ENCODE measurements at places on chromosomes 13 and 19.

- DNase-seq: no peak
These were observed 98.3 kb upstream of the UQCRFS1 start for GRCh38 chr19:29311191-29311790.

DNA sequence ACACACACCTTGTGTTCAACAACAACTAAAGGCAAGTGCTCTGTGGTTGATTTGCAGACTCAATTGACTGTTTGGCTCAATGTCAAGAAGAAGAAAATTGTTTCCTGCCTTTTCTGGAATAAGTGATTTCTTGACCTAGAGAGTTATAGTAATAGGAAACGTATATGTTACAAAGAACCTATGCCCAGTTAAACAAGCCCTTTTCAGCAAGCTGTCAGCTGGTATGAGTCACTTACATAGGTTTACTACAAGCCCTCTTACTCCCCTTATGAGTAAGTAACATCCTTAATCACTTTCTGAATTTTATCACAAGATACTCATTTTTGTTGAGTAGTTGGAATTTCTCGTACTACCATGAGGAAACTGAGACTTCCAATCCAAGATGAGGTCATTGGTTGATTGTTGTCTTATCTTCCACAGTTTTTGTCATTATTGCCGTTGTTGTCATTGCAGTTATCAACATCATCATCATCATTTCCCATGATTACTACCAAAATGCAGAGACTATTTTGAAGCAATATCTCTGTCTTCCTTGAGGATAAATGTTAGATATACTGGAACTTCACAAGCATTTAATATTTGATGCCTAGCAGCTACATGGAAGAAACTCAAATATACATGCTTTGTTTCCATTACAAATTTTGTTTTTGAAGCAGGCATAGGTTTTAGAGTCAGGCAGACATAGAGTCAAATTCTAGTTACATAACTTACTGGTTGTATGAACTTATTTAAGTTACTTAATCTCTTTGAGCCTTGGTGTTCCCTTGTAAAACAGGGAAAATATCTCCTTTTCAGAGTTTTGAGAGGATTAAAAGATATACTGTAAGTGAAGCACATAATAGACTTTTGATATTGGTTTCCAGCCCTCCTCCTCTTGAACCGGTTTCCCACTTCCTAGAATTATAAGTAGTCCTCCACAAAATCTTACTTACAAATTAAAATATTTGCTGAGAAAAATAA is 106.0 kb downstream of the RAP2A start:
- peak; percentile 60 for DNase-seq

DNA sequence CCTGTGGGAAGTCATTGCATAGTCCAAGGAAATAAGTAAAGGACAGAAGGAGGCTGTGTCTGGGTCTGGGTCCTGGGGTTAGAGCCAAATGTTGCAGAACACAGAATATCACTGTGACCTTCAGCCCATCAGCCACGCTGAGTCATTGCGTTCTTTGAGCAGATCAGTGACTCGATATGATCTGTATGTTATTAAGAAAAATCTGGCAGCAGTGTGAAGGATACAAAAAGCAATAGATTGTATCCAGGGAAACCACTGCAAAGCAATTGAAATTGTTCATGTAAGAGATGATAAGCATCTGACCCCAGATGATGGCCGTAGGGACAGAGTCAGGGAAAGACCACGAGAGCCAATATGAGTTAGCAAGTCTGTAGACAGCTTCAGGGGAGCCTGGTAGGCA is 1575.1 kb upstream of the SLC10A2 start:
- peak; percentile 75 for DNase-seq

DNA sequence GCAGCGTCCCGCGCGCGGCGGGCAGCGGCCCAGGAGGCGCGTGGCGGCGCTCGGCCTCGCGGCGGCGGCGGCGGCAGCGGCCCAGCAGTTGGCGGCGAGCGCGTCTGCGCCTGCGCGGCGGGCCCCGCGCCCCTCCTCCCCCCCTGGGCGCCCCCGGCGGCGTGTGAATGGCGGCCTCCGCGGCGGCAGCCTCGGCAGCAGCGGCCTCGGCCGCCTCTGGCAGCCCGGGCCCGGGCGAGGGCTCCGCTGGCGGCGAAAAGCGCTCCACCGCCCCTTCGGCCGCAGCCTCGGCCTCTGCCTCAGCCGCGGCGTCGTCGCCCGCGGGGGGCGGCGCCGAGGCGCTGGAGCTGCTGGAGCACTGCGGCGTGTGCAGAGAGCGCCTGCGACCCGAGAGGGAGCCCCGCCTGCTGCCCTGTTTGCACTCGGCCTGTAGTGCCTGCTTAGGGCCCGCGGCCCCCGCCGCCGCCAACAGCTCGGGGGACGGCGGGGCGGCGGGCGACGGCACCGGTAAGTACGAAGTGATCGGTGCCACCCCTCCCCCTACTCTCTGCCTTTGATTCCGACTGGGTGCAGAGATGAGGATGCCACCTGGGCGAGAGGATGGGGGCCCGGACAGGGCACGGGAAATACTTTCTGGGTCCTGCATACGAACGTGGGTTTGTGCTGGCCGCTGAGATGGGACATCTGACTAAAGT is 874 bp downstream of the TRIM28 start:
- peak; percentile 55 for DNase-seq

- peak; percentile 34 for DNase-seq
These were observed 42.2 kb upstream of the TSC22D1 start for GRCh38 chr13:44618326-44618725.

DNA sequence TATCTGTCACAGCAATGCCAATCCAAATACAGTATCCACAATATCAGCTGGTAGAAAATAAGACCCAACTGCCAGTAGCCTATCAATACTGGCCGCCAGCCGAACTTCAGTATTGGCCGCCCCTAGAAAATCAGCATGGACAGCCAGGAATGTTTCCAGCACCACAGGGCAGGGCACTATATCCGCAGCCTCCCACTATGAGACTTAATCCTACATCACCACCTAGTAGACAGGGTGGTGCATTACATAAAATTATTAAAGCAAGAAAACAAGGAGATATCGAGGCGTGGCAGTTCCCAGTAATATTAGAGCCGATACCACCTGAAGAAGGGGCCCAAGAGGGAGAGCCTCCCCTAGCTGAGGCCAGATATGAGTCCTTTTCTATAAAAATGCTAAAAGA is 111.3 kb downstream of the ZNF486 start:
- peak; percentile 52 for DNase-seq

DNA sequence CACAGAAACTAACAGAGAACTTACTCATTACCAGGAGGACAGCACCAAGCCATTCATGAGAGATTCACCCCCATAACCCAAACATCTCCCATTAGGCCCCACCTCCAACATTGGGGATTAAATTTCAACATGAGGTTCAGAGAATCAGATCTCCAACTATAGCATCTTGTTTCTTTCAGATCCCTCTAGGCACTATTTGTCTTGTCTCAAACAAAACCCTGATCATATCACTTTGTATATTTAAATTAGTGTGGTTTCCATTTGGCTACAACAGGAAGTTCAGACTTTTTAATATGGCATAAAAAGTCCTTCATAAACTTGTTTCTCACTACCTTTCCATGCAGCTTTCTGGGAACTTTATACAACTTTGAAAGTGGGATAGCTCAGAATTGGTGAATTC is 699.0 kb upstream of the MIR17HG start:
- no peak for DNase-seq

DNA sequence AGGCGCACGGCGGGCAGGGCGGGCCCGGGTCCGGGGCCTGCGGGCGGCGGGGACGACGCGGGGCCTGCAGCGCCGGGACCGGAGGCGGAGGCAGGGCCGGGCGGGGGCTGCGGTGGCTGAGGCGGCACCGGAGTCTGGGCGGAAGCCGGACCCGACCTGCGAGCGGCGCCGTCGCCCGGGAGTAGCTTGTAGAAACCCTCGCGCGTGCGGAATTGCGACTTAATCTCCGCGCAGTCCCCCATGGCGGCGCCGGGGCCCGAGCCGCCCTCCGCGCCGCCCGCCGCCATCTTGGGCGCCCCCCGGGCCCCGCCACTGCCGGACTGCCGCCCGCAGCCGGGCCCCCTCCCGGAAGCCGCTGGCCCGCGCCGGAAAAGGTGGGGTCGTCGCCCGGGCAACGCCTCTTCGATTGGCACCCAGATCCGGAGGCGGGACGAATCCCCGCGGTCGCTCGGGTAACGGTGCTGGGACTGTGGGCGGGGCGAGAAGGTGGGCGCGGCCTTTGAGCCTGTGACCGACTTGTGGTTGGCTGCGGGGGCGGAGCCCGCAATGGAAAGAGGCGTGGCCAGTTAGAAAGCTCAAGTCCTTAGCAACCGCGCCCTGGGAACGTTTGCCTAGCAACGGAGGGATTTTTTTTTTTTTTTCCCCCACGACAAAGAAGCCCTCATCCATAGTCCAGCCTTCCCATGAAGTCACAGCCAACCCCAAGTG is at the start of gene DMWD:
TSS of gene DMWD (minus strand) at position 376 of the 708 bp plus-strand sequence. CDS start at position 287, 89 bp downstream.
- peak; percentile 97 for DNase-seq

- peak; percentile 37 for DNase-seq
These were observed 13.6 kb upstream of the FCHO1 start for GRCh38 chr19:17737690-17738153.

DNA sequence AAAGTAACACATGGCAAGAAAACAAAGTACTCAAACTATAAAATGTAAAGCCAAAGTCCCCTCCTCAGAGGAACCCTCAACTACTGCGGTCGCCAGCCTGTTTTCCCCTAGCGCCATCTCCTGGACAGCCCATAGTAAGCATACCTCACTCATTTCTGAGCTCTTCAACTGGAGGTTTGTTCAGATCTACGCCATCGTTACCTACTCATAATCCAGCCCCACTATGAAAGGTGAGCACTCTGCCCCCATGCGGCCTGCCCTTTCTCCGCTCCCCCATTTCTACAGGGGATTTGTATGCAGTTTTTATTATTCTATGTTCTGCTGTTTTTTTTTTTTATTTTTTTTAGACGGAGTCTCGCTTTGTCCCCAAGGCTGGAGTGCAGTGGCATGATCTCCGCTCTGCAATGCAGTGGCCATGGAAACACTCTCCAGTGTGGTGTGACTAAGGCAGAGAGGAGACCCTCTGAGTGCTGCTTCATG is 26.2 kb downstream of the OPA3 start:
- DNase-seq: peak; percentile 50

GRCh38 chr13:40376296-40376849 is 290.1 kb downstream of the FOXO1 start:
- DNase-seq: no peak

GRCh38 chr13:44004878-44005277 is 125.2 kb downstream of the LACC1 start:
- DNase-seq: peak; percentile 84

- no peak for DNase-seq
These were observed 5.3 kb downstream of the PODNL1 start for GRCh38 chr19:13932911-13933393.

GRCh38 chr19:1577929-1578618 is 9.9 kb upstream of the MEX3D start:
- DNase-seq: no peak

- DNase-seq: no peak
These were observed 527.5 kb upstream of the NBEA start for GRCh38 chr13:34414616-34415015.

GRCh38 chr13:114032126-114032799 is 58.4 kb upstream of the C13orf46 start:
- peak; percentile 85 for DNase-seq

GRCh38 chr13:44974056-44974793 is 15.0 kb downstream of the NUFIP1 start:
- peak; percentile 86 for DNase-seq

DNA sequence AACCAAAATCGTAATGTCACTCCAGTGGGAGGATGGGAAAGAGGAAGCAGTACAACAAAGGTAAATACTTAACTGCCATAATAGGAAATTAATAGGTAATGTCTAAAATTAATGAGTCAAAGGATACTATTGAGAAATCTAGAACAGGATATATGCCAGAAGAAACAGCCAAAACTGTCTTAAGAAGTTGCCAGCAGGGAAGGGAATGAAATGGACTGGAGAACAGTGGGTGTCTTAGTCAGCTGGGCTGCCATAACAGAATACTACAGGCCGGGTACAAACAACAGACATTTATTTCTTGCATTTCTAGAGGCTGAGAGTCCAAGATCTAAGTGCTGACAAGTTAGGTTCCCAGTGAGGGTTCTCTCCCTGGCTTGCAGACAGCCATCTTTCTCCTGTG is 40.3 kb upstream of the IPO5 start:
- DNase-seq: no peak

DNA sequence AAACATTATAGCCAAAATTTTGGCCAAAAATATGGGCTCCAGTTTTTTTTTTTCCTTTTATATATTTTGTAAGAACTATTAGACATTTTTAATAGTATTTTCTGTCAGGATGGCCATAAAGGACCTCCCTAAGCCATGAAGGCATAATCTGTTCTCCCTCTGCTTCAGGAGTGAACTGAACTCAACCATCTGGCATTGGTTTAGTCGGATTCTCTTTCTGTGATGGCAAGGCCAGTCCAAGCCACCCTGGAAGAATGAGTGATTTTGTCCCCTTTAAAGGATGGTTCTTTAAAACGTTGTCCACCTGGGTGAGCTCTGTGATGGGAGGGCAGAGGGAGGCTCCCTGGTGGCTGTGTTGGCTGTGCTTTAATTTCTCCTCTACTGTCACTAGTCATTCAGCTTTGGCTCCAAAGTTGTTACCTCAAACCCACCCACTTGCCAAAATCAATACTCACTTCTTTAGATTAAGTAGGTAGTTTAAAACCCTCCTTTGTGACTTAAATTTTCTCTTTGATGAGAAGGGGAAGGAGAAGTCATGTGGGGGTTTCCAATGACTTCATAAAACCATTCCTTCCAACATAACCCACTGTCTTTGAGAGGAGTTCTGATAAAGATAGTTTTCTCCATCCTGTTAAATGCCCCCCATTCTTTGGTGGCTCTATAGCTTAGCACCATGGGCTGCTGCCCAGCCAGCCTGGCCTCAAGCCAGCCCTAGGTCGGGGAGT is 4.4 kb downstream of the TNFRSF19 start:
- no peak for DNase-seq

GRCh38 chr19:49929121-49929610 is at the start of the genes ATF5 and NUP62:
TSS of gene ATF5 (plus strand) at chr19:49929205. CDS start at chr19:49930851, 1,646 bp downstream.
TSS of gene NUP62 (minus strand) at chr19:49929504. CDS start at chr19:49909807, 19,697 bp downstream.
- DNase-seq: peak; percentile 59

- DNase-seq: no peak
These were observed 113.9 kb upstream of the TMTC4 start for GRCh38 chr13:100788540-100788939.

DNA sequence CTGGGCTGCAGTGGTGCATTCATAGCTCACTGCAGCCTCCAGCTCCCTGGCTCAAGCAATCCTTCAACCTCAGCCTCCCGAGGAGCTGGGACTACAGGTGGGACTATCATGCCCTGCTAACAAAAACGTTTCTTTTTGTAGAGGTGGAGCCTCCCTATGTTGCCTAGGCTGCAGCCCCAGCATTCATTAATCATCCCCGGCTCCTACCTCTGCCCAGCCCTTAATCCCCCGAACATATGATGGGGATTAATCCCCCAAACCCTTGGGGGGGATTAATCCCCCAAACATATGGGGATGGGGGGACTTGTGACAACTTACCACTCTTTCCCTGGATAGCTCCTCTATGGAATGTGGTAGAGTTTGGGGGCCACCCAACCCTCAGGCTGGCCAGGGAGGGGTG is 45.9 kb downstream of the SUGP2 start:
- DNase-seq: no peak

- DNase-seq: peak; percentile 20
These were observed 2.6 kb upstream of the CLEC4G start for GRCh38 chr19:7734220-7735203.

GRCh38 chr13:39023316-39023715 is 14.6 kb downstream of the PROSER1 start:
- peak; percentile 55 for DNase-seq

Data from iris pigment epithelial cell (primary cell).